Endothelial cell (in vitro differentiated cells): ENCODE measurements at places on chromosomes 12 and 14.

DNA sequence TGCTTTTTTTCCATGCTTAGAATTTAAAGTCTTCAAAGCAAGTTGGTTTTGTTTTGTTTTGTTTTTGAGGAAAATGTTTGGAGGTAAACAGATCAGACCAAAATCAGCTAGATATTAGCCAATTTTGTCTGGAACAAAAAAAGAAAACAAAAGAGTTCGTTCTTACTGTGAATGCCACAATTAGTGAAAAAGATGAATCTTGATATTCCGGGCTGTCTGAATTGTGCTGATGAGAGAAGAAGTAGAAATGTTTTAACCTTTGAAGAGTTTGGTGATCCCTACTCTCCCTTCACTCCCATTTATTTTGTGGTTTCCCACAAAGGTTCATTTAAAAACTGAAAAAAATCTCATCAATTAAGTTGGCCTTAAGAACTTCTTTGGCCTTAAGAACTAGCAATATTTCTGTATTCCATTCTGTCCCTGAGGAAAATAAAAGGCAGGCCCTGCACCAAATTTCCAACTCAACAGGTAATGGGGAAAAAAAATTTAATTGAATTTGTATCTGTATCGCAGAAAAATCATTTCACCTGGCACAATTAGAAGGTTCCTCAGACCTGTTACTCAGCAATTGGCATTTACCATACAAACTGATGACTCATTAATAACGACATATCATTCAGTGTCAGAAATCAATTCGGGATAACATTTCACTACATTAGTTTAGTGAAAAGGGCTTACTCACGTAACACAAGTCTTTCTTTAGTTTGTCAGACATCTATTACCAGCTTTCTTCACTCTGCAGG lies 562 bp upstream of the GLIPR1L2 start:
- no peak for DNase-seq

GRCh38 chr12:132132609-132133430 lies 11.3 kb downstream of the DDX51 start:
- DNase-seq, result no peak

GRCh38 chr12:58640314-58640713 lies 280.0 kb downstream of the LRIG3 start:
- no peak for DNase-seq

DNA sequence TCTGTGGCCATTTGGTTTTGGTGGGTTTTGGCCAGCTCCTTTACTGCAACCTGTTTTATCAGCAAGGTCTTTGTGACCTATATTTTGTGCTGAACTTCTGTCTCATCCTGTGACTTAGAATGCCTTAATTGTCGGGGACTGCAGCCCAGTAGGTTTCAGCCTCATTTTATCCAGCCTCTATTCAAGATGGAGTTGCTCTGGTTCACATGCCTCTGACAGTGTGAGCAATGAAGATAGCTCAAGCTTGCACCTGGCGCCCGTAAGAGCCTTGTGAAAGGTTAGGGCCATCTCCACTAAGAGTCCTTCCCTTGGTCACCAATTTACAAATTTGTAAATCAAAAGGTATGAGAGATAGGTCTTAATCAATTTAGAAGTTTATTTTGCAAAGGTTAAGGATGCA lies 19.4 kb downstream of the SLCO1B3 start:
- no peak for DNase-seq
